ENCODE measurements at places on chromosomes 1 and 21.
A peak's percentile ranks its signal among the peaks of the same experiment; 100 is the strongest.

DNA sequence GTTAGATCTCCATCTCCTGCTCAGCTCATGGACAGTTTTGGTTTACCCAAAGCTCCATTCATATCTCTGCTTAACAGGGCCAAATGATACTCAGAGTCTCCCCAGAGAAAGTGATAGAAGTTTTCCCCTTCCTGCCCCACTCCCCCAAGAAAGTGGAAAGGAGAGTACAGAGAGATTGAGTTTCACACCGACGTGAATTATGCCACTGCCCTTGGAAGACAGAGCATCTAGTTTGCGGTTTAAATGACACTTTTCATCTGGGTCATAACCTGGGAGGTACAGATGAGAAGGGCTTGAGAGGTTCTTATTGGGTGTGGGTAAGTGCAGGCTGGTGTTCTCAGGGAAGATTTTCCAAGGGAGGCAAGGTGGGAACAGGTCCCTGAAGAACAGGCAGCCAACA, 6.9 kb upstream of the ZNF362 start:
- no peak for DNase-seq

DNA sequence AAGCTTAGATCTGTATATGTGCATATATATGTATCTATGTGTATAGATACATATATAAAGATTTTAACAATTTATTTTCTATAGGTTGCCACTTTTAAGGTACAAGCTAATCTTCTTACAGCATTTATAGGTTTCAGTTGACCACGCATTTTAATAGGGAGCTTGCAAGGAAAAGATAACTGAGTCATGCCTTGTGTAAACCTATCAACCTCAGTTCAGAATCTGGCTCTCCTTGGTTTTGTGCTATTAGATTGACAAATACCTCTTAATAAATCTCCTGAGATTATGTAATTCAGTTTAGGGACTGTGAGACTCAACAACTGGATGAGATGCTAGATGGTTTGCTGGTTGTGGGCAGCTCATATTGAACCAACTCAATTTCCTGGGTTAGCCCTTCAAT, 114.7 kb upstream of the SERBP1 start:
- no peak for DNase-seq

DNA sequence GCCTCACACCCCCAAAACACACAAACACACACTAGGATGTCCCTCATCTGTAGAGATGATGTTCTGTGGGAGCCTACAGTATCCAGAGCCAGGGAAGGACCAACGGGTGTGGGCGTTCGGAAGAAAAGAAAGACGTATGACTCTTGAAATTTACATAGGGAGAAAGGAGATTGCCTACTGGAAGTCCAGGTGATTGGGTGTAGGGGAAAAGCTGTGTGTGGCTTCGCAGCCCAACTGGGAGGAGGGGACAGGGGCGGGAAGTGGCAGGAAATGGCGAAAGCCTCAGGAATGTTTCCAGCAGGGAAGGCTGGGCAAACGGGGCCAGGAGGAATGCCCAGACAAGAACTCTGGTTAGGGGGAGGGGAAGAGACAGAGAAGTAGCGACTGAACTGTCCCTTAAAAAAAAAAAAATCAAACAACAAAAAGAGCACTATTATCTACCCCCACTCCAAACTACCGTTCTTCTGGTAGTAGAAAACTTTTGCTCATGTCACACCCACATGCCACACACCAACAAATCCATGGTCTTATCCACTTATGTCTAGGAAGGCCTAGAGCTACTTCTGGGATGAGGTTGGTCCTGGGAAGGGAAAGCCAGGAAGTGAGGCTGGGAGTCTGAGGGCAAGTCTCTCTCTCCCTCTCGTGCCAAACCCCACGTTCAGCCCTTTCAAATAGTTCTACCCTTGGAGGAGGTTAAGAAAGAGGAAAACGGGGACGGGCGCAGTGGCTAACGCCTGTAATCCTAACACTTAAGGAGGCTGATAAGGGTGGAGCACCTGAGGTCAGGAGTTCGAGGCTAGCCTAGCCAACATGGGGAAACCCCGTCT, 1.8 kb upstream of the CKS1B start:
- no peak for DNase-seq

DNA sequence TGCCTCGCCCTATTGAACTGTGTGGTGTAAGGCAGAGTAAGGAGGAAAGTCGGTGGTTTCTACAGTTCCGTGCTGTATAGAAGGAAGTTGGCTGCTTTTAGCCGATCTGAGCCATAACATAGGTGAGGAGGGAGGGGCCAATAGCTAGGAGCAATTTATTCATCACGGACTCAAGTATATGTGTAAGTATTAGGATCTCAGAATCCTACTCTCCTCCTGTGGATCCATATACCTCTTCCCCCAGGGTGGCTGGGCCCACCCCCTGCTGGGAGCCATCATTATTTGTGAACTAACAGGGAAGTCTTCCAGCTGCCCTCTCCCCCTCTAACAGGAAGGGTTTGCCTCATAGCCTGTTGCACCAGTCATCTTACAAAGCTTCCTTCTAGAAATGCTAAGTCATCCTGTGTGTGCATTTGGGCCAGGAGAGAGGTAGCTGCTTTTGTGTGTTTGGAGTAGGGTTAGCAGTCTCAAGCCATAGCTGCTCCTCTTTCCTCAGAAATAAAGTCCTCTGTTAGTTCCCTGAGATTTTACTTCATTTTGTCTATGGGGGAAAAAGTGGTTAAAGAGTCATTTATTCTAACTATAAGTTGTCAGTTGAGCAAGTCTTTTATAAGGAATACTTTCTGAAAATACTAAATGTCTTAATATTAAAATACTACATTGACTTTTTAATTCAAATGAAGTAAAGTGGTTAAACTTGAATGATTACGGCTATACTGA, 14.9 kb upstream of the CENPS start:
- no peak for DNase-seq

- DNase-seq: no peak
Measured at GRCh38 chr1:150322310-150322709, 977 bp downstream of the PRPF3 start.

DNA sequence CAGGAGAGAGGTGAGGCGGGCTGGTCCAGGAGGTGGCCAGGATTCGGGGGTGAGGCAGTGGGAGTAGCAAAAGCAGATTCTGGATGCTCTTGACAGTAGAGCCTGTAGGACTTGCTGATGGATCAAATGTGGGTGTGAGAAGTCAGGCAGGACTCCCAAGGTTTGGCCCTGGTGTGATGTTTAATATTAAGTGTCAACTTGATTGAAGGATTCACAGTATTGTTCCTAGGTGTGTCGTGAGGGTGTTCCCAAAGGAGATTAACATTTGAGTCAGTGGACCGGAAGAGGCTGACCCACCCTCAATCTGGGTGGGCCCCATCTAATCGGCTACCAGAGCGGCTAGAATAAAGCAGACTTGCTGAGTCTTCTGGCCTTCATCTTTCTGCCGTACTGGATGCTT, 6.8 kb upstream of the RAB4A start:
- DNase-seq: no peak

- no peak for DNase-seq
Measured at GRCh38 chr1:213171711-213172110, 120.7 kb downstream of the RPS6KC1 start.

DNA sequence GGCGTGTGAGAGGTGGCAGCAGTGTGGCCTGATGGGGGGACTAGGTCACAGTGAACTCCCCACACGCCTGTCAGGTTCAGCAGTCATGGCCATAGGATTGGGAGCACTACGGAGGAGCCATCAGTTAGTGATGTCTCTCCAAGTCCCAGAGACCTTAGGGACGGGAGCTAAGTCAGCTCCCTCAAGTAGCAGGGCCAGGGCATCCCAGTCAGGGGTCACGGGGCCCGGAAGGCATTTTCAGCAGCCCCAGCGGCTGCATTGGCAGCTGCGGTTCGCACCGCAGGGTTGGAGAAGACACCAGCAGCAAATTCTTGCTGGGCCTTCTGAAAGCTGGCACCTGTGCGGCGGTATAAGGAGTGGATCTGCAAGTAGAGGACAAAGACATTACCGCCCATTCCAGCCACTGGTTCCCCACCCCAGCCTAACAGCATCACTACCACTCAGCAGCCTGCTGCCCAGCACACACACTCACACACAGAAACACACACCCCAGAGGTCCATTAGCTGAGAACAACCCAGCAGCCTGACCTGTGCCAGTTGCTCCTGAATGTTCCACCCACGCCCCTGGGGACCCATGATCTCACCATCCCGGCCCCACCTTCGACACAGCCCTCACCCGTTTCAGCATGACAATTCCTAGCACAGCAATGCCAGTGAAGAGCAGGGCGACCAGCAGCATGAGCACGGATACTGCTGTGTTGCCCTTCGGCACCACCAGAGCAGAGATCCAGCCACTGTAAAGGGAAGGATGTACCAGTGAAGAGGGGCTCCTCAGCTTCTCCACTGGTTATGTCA, 972 bp upstream of the ENTREP3 start:
- no peak for DNase-seq

DNA sequence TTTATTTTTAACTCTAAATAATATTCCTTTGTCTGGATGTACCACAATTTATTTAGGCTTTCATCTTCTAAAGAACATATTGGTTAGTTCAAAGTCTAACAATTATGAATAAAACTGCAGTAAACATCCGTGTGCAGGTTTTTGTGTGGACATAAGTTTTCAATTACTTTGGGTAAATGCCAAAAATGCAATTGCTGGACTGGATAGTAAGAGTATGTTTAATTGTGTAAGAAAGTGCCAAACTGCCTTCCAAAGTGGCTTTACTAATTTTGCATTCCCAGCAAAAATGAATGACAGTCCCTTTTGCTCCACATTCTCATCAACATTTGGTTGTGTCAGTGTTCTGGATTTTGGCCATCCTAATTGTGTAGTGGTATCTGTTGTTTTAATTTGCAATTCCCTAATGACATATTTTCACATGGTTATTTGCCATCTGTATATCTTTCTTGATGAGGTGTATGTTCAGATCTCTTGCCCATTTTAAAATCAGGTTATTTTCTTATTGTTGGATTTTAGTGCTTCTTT, 113.8 kb downstream of the DPYD start:
- DNase-seq: peak; percentile 1

DNA sequence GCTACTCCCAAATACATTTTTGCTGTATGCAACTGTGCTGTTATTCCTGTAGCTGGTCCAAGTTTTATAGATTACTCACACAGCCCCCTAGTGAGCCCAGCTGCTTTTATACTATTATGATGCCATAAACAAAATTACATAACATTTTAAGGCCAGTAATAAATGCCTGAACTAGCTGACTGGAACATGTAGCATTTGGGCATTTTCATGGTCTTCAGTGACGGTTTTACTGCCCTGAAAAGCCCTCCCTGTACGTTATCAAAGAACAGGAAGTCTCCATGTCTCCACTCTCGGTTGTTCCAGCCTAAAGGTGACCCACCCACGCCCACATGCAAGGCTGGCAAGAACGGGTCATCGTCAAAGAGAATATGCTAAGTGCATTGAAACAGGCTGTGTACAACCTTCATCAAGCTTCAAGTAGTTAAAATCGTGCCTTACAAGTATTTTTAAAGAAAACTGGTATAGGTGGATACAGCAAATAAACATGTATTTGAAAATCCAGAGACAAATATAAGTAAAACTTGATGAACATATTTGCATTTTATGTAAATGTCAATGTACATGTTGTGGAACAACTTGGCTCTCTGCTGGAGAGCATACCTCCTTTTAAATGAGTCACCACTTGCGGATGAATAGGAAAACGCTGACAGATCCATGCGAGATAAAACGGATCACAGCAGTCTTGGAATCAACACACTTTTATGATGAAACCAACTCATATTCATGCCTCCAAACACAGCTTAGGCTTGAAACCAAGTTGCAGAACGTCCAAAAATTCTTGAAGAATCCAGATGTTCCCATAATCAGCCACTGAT, 520.5 kb downstream of the SMYD3 start:
- peak; percentile 43 for DNase-seq

GRCh38 chr21:39029086-39029755, 154.0 kb downstream of the PSMG1 start:
- DNase-seq: no peak

GRCh38 chr1:18528616-18529015, 47.9 kb downstream of the KLHDC7A start:
- no peak for DNase-seq

DNA sequence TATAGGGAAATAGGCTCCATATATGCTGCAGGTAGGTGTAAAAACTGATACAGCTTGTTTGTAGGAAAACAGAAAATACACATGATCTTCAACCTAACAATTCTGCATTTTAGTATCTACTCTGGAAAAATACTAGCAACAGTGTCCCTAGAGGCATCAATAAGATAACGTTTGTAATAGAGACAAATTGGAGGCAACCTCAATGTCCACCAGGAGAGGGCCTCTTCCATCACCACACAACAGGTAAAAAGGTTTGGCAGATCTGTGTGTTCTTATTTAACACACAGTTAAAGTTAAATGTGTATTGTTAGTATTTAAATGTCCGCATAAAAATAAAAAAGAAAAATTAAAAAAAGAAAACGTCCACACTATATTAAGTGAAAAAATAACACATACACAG, 5.4 kb downstream of the EIF2D start:
- peak; percentile 52 for DNase-seq

DNA sequence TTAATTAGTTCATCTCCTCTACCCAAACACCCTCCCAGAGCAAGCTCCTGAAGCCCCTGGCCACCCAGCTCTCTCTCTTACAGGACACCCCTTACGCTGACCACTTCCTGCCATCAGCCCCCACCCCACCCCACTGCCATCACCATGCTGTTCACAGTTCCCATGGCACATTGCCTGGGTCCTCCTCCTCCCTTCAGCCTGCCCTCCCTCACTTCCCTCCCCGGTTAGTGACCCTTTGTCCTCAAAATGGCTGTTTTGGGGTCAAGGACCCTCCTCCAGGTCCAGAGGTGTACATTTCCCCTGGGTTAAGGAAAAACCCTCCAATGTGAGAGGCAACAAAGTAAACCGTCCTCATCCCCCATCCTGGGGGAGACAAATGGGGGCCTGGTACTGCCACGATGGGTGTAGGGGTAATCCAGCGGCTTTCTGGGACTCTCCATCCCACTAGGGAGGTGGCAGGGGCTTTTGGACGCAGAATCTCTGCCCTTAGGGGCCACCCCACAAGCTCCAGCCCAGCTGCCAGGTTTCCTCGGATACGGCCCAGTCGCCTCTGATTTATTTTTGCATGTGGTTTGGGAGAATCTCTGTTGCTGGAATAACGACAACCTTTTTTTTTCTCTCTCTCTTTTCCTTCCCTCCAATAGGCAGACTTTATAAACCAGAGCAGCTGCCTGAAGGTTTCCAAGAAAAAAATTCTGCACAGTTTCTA, 8.5 kb downstream of the CAMK2N1 start:
- no peak for DNase-seq
